NCI-H187 (cell line): ENCODE measurements at places on chromosomes 12 and 14.

DNA sequence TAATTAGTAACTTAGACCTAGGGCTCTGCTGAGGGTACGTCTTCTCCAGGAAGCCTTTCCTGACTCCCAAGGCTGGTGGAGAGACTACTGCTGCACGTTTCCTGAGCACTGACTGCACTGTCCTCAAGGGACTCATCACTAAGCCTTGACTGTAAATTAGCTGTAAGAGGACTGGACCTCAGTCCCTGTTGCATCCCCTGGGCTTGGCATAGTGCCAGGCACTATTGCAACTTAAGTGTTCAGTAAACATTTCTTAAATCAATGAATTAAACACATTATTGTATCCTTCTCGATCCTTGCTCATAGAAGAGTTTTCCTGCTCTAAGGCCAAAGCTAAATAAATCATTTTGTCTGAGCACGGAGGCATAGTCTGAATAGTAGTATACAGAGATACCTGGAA is 31.9 kb upstream of the IFNG-AS1 start:
- DNase-seq: peak; percentile 86

DNA sequence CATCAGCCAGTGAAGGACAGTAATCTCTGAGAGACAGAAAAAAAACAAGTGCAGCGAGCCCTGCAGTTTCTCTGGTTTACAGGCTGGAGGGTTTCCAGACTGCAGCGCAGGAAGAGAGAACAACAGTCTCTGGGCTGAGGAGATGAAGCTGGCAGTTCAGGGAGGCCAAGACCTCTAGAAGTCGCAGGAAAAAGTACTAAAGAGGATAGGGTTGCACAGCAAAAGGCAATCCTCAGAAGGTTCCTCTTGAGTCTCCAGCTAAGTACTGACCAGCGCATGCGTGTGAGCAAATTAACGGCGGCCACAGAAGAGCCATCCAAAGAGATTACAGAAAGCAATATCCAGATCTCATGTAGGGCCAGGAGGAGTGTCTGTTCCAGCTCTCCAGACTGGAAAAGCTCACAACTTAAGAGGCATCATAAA is 12.2 kb upstream of the CCDC60 start:
- no peak for DNase-seq

DNA sequence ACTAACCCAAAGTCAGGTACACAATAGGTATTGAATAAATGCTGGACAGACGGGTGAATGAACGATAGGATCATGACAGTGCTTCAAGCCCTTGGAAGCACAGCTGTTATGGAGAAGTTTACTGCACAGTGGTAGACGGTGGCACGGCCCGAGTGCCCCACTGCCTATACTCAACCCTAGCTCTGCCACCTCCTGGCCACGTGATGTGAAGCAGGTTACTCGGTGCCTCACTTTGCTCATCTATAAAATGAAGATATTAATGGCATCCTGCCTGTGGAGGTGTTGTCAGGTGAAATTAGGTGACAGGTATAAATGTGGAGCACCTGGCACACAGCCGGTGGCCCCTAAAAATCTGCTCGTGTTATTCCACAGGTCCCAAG is 5.8 kb downstream of the ASB2 start:
- DNase-seq: no peak

GRCh38 chr12:26044007-26044394 is 80.8 kb downstream of the BHLHE41 start:
- DNase-seq: no peak

DNA sequence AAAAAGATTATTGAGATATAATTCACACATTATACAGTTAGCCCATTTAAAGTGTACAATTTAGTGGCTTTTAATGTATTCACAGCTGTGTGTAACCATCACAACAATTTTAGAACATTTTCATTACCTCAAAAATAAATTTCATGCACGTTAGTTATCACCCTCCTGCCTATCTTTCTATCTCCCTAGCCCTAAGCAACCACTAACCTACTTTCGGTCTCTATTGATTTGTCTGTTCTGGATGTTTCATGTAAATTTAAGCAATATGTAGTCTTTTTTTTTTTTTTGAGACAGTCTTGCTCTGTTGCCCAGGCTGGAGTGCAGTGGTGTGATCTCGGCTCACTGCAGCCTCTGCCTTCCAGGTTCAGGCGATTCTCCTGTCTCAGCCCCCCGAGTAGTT is 439.4 kb downstream of the PCNX1 start:
- no peak for DNase-seq

GRCh38 chr14:93970965-93971634 is 5.3 kb downstream of the ASB2 start:
- no peak for DNase-seq

- DNase-seq: no peak
Observed at GRCh38 chr12:92147491-92147890, 1.8 kb upstream of the BTG1 start.

DNA sequence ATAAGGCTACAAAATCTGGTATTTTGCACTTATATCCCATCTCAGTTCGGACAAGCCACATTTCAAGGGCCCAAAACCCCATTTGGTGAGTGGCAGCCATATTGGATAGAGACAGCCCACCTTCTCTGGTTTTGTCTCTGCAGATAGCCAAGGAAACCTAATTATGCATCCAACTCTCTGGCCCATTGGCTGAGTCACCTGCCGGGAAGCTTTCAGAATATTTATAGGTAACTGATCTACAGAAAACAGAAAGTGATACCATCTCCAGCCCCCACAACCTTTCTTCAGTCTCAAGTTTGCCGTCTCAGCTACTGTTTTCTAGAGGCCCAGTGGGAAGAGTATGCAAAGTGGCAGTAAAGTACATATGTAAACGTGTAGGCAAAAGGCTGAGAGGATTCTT is 33.7 kb upstream of the PPP1CC start:
- no peak for DNase-seq

GRCh38 chr12:99435095-99435791 is 212.3 kb upstream of the GARIN6 start:
- DNase-seq: no peak

- DNase-seq: peak; percentile 43
Observed at GRCh38 chr12:96219700-96220206, 25.6 kb downstream of the ELK3 start.

GRCh38 chr12:114700392-114701103 is 16.6 kb upstream of the TBX3 start:
- no peak for DNase-seq

DNA sequence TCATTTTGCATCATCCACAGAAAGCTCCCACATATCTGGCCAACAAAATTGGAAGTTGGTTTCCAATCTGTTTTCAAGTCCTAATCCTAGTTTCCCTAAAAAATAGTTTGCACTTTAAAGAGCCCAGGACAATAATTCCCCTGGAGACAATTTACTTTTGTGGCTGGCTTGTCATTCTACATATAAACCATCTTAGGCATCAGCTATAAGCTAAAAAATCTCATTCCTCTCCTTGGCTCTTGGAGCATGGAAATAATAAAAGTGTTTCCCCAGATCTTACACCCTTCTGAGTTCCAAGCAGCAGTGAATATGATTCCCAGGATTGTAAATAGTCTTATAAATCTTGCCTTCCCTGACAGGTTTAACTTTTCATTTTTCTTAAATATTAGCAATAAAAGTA is 89.1 kb upstream of the NUDT4 start:
- no peak for DNase-seq

DNA sequence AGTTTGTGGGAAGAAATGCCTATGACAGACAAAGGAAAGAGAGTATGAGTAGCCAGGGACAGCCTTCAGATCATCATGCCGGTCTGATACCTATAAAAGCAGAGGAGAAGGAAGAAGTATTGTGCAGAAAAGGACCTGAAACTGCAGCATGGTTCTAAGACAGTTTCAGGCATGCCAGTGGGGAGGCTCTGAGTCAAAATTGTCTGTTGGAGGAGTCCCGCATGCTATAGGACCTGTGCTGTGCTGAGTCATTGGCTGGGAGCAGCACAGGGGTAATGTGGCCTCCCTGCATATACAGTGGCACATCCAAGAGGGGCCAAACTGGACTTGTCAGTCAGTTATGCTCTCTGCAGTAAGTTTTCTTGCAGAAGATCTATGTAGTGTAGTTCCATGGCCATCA is 40.7 kb downstream of the NEUROD4 start:
- no peak for DNase-seq

- no peak for DNase-seq
Observed at GRCh38 chr14:76123426-76124225, 28.1 kb upstream of the GPATCH2L start.

- no peak for DNase-seq
Observed at GRCh38 chr12:121560392-121561008, 20.3 kb downstream of the KDM2B start.

- no peak for DNase-seq
Observed at GRCh38 chr14:73176685-73177084, 40.4 kb downstream of the PSEN1 start.

- DNase-seq: no peak
Observed at GRCh38 chr14:57884175-57884574, 18.3 kb upstream of the SLC35F4 start.

- DNase-seq: no peak
Observed at GRCh38 chr14:99688210-99688581, 4.1 kb downstream of the CYP46A1 start.

- DNase-seq: no peak
Observed at GRCh38 chr14:91256661-91257060, 12.2 kb upstream of the GPR68 start.
